Central memory CD4-positive, alpha-beta T cell (primary cell): ENCODE measurements at places on chromosomes 5 and 9.

GRCh38 chr9:126490871-126491567 lies 122.7 kb upstream of the LMX1B start:
- peak; percentile 56 for DNase-seq

- DNase-seq, result no peak
Measured at GRCh38 chr9:20028849-20029231, 240.0 kb upstream of the SLC24A2 start.

GRCh38 chr5:36744773-36745589 lies 131.6 kb upstream of the NIPBL start:
- DNase-seq, result peak; percentile 8

- no peak for DNase-seq
Measured at GRCh38 chr5:104937598-104937997, 1375.0 kb upstream of the NUDT12 start.

- no peak for DNase-seq
Measured at GRCh38 chr9:99166149-99166548, 55.6 kb downstream of the ALG2 start.

- peak; percentile 34 for DNase-seq
Measured at GRCh38 chr9:129225815-129226214, 47.8 kb upstream of the IER5L start.

DNA sequence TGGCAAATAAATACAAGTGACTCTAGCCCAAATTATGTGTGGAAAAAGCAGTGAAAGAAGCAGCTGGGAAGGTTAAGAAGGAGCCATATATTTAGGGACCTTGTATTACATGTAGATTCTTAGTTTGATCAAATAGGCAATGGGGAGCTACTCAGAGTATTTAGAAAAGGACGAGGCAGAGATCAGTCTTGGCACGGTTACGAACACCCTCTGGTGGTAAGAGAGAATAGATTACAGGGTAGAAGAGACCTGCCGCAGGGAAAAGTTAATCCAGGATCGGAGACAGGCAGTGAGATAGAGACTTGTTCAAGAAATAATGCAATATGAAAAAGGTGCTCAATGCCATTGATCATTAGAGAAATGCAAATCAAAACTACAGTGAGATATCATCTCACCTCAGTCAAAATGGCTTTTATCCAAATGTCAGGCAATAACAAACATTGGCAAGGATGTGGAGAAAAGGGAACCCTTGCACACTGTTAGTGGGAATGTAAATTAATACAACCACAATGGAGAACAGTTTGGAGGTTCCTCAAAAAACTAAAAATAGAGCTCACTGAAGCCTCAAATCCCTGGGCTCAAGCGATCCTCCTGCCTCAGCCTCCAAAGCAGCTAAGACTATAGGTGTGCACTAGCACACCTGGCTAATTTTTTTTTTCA lies 12.0 kb downstream of the INIP start:
- DNase-seq, result no peak

DNA sequence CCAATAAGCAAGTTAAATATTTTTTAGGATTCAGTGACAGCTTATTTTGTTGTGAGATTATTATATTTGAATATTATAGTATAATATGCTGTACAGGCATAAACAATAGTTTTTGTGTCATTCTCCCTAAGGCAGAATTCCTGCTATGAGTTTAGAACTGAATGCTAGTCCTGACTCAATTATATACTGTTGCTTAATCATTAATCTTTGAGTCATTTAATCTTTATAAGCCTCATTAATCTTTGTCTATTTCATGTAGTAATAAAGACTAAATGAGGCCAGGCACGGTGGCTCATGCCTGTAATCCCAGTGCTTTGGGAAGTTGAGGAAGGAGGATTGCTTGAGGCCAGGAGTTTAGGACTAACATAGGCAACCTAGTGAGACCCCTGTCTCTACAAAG lies 3.6 kb upstream of the DCP2 start:
- DNase-seq, result no peak
